ENCODE measurements at places on chromosomes 11 and 22.

DNA sequence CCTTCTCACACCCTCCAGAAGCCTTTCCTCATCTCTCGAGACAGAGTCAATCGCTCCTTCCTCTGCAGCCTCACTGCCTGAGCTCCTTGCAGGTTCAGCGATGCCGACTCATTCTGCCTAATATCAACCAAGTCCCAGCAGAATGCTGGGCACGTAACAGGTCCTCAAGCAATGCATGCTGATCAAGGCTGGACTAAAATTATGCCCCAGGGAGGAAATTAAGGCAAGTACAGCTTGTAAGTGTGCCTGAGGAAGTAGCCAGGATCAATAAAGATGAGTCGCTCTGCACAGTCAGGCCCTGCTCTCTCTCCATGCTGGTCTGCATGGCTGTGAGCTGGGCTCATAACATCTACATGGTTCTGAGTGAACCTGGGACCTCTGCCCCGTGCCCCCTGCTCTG, 25.6 kb upstream of the NRIP3 start:
- no peak for DNase-seq

DNA sequence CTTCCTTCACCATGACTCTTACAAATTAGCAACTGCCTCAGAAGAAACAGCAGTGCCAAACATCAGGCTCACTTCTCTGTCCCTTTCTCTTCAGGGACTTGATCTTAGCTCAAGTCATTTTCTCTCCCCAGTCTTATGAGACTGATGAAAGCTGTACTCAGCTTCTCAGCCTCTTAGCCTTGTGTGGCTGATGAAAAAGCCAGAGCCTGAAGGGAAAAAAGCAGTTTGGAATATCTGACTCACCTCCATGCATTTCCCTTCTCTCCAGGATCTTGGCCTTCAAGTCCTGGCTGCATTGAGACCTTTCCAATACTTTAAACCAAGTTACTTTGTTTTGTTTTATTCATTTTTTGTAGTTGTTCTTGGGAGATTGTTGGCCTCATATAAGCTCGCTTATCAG, 195.9 kb downstream of the SPON1 start:
- DNase-seq: no peak

DNA sequence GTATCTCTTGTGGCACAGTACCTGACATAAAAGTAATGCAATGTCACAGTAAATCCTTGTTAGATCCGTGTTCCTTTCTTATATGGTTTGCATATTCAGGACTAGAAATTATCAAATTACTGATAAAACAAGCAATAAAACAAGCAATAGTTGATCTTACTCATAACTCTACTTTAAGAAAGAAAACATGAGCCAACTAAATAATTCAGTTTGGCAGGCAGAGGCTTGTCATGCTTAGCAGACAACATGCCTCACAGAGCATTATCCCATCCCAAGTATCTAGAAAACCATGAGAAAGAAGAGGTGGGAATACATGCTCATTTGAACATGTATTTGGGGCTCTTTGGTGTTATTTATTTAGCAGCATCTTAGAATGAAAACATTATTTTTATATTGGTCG, 241.9 kb downstream of the SOX6 start:
- no peak for DNase-seq

DNA sequence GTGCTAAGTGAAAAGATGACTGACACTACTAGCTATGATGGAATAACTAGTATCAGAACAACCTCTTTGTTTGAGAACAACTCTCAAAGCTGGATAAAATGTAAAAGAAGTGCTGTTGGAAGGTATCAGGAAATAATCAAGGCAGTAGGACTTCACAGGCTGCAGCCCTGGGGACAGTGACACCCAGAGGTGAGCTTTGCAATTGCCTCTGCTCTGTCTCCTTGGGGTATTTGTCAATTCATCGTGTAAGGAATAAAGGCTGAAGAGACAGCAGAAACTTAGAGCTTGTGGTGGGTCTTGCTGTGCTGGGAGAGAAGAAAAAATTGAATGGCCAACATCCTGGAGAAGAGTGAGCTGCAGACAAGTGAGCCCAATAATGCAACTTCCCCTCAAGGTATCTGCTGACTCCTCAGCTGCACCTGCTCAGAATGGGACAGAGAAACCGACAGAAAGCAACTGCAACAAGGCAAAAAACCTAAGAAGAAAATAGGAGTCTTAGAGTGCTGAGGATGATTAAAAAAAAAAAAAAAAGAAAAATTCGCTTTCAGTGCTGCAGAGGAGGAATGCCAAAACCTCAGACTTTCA, 141.1 kb downstream of the RCN1 start:
- DNase-seq: peak; percentile 14

DNA sequence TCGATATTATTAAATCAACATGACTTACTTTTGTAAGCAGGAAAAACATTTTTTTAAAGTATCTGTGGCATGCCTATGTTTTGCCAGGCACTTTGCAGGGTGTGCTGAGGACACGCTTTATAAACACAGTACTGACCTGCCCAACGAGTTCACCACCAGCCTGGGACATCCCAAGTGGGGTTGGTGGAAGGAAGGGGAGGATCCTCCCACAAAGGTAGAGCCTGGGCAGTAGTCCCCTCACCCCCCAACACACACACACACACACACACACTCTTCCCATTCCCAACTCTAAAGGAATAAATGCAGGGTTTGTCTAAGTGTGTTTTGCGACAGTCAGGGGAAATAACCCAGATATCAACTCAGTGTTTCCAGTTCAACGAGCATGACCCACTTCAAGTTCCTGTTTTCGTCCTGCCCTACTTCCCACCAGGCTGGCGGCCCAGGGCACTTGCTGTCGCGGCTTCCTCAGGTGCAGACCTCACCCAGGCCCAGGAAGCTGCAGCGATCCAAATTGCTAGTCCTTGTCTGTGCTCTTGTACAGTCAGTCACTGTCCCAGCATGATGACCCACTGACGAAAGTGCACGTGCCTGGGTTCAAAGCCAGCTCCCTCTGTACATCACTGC, 3.1 kb downstream of the CERK start:
- no peak for DNase-seq

DNA sequence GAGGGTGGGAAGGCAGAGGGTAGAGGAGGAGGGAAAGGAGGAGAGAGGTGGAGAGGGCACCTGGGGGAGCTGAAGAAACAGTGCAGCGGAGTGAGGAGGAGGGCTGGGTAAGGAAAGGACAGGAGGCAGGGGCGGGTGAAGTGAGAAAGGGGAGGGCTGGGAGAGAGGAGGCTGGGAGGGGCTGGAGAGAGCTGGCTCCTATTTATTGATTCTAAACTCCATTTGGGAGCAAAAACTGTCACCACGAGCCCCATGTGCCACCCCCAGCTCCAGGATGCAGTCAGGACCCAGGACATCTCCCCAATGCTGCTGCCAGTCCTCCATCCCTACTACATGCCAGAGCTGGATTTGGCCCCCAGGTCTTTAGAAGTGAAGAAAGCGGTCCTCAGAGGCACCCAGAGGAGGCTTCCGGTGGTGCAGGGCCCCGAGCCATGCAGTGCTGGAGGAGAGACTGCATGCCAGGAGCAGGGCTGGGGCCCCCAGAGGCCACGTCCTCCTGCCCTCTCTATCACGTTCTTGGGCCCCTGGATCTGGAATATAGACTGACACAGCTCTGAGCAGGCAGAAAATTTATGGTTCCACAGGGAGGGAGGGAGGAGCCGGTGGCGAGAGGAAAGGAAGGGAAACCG, 53.7 kb downstream of the SLC22A12 start:
- DNase-seq: no peak

DNA sequence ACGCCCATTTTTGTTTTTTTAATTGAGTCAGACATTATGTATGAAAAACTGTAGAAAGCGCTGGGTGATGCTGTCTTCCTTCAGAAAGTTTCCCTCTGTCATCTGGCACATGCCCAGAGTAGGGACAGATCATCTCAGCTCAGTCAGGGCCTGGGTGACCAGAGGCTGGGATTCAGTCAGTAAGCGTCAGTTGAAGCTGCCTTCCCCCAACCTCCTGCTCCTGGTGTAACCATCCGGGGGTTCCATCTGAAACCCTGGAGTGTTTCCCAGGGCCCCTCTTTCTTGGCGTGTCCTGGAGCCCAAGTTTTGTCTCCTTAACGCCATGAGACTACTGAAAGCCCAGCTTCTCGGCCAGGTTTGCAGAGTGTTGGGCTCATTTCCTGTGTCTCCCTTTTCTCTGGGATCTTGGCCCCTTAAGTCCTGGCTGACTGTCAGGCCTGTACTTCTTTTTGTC, 10.7 kb downstream of the PPFIA1 start:
- peak; percentile 76 for DNase-seq

- no peak for DNase-seq
Observed at GRCh38 chr22:42335839-42336378, 65.5 kb upstream of the TCF20 start.

DNA sequence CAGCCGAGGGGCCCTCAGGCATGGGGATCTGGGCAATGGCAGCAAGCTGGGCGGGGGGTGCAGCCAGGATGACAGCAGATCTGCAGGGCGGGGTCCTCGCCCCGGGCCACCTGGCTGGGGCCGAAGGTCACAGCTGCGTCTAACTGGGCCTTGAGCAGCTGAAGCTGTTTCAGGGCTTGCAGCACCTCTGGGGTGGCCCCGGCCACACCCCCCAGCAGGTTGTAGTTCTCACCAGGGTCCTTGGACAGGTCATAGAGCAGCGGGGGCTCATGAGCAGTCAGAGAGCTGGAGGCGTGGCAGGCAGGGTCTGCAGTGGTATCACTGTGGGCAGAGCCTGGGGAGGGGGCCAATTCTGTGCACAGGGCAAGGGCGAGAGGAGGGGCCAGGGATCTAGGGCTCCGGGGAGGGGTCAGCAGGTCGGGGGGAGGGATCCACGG, 2.8 kb downstream of the ARSA start:
- no peak for DNase-seq

GRCh38 chr11:110787680-110788079, 75.4 kb upstream of the ARHGAP20 start:
- no peak for DNase-seq

DNA sequence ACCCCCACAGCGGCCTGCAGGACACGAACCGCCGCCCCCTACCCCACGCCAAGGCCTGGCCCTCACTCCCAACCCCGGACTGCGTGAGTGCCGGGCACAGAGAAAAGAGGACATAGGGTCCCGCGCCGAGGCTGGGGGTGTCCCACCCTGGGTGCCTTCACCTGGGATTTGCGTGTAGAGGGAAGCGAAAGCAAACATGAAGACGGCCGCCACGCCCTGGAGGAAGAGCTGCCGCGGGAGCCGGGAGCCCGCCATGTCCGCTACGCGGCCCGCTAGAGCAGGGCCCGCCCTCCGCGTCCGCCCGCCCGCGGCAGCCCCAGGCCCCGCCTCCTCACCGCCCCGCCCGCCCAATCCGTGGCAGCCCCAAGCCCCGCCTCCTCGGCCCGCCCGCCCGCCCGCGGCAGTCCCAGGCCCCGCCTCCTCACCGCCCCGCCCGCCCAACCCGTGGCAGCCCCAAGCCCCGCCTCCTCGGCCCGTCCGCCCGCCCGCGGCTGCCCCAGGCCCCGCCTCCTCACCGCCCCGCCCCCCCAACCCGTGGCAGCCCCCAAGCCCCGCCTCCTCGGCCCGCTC, at the start of gene LMF2:
Gene LMF2, minus strand, starts transcription at position 282 of the 570 bp plus-strand sequence. Its CDS starts 27 bp downstream, at position 255.
- DNase-seq: no peak

DNA sequence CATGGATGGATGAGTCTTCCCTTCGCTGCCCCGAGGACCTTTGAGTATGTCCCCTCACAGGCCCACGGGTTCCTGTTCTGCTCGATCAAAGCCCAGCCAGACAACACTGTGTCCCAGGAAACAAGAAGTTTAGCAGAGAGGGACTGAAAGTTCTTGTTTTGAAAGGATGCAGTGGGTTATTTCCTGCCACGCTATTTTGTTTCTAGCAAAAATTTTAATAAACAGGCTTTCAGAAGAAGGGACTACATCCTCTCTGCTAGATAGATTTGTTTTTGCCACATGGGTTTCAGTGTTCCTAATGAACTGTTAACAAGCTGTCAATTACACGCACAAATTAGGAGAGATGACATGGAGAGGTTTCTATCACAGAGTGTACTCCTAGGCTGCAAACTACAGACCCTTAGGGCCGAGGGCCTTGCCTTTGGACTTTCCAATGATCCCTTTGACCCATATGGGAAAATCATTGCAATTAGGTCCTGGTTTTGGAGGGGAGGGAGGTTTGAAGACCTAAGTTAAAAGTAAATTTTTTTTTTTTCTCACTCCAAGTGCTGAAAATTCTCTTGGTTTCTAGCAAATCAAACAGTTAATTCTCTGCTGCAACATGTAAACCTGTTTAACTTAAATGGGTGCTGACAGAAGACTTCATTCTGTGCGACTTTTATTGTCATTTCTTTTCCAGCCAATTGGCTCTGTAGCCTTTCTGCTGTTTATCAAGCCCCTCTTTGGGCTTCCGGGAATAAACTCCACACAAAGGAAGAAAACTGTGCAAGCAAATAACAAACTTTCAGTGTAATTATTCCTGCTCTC, 81.4 kb downstream of the RCN1 start:
- no peak for DNase-seq

DNA sequence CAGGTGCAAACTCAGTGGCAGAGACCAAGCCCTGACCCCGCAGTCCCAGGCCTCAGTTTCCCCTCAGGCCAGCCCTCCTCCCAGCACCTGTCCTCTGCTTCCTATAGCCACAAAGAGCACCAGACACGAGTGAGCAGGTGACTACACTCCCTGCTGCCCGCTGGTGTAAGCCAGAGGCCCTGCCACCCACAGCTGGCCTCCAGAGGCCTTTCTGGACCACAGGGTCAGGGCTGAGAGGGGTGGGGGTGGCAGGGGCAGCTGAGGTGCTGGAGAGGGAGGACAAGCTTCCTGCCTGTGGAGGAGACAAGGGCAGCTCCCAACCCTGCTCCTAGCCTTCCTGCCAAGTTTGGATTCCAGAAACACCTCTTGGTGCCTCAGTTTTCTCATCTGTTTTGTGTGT, 31.3 kb upstream of the WNT7B start:
- DNase-seq: peak; percentile 63

Data from fibroblast of lung (primary cell).